ENCODE measurements at places on chromosomes 11 and 22.
A peak's percentile ranks its signal among the peaks of the same experiment; 100 is the strongest.

- no peak for DNase-seq
Measured at GRCh38 chr22:47618180-47619010, 855.9 kb downstream of the TBC1D22A start.

- no peak for DNase-seq
Measured at GRCh38 chr22:49547751-49548239, 279.9 kb downstream of the BRD1 start.

DNA sequence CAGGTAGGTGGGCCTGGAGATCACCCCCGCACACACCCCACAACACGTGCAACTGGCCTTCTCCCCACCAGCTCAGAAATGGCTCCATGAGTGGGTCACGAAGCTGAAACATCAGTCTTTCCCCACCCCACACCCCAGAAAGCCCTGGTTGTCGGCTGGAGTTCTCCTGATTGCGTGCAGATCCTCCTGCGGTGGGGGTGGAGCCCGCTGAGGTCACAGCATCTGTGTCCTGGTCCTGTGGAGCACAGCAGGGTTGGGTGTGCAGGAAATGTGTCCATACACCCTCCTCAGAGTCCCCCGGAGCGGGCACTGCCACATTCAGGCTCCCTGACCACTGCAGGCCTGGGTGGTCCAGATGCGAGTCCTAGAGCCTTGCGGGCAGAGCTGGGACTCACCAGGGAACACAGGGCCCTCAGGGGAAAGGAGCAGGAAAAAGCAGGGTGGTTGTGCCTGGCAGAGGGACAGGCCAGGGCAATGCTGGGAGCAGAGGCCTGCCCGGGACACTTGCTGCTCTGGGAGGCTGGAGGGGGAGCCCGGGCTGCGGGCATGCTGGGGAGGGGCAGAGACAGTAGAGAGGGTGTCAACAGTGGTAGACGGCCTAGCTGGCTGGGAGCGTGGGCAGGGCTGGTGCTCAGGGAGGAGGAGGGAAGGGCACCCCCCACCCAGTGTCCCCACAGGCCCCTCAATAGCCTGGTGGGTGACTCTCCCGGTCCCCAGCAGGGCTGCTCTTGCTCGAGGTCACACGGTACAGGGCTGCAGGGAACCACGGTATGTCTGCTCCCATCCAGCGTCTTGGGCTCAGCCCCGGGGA, 42.4 kb upstream of the PPARA start:
- no peak for DNase-seq

GRCh38 chr11:45899448-45900174, 7.5 kb downstream of the FREY1 start:
- peak; percentile 39 for DNase-seq

DNA sequence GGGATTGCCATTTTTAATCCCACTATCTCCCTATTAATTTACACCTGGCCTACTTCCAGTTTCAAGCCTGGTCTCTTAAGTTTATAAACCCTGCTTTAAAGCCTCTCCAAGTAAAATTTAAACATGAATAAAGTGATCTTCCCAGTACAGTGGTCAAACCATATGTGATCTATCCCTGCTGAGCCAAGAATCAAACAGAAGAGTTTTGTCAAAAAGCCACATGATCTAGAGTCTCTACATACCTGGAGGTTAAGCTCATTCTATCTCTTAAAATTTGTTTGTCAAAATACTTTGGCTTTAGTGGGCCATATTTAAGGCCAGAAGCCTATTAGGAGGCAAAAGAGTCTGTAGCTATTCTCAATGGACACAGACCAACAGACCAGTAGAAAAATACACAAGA, 42.9 kb upstream of the DDI1 start:
- DNase-seq = no peak

- no peak for DNase-seq
Measured at GRCh38 chr11:131896978-131897615, 526.7 kb downstream of the NTM start.
